ENCODE measurements at places on chromosomes 3 and 15. TPM values are rescaled to one million over a fixed set of nuclear protein-coding genes. Genes with fewer than 3 reads are reported as not detected.

SAMMSON gene
- not detected for total RNA-seq

HCN4 gene
- 0.69 TPM for total RNA-seq

ANKUB1 gene
- not detected for total RNA-seq

DNA sequence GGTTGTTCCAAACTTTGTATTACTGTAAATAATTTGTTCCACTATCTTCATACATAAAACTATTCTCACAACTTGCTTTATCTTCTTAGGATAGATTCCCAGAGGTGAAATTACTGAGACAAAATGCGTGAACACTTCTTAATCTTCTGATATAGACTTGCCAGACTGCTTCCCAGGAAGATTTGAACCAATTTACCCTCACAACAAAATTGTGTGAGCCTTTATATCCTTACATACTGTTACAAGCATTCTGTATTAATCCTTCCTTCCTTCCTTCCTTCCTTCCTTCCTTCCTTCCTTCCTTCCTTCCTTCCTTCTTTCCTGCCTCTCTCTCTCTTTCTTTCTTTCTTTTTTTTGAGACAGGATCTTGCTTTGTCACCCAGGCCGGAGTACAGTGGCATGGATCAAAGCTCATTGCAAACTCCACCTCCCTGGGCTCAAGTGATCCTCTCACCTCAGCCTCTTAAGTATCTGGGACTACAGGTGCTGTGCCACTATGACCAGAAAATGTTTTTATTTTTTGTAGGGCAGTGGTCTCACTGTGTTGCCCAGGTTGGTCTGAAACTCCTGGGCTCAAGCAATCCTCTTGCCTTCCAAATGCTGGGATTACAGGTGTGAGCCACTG is 57.1 kb upstream of the SSR3 start:
- no peak for DNase-seq
- H3K27ac ChIP-seq, result no peak overlapping the region
- no peak overlapping the region for H3K4me3 ChIP-seq

GRCh38 chr3:177196008-177196455 is 1.2 kb downstream of the TBL1XR1 start:
- H3K4me1 ChIP-seq, result peaks cover 49% of the 10 kb centered on the region
- H3K36me3 ChIP-seq, result peaks cover 5% of the 10 kb centered on the region
- H3K27me3 ChIP-seq, result no peaks in the 10 kb centered on the region
- H3K27ac ChIP-seq, result peak overlapping the region; percentile 98
- H3K4me3 ChIP-seq, result peak overlapping the region; percentile 98

CLSTN2 gene
- total RNA-seq, result 14.4 TPM

ACKR2 gene
- total RNA-seq, result 1.2 TPM

All from mesothelial cell of epicardium (in vitro differentiated cells).